Cerebellar nuclear complex (tissue), 1 donor: ENCODE measurements at places on chromosomes 7 and 10.

DNA sequence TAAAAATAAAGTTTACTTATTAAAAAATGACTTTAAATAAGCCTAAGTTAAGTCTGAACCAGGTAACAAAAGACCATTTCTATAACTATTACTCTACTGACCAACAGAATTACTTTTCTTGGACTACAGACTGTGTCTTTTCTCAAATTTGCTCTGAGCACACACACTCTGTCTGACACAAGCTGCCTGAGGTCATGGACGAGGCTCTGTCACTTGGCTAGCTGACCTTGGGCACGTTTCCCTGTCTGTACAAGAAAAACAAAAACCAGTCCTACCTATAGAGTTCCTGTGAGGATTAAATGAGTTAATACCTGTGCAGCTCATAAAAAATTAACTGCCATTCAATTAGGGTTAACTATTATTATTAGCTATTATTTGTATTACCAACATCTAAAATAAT lies 22.9 kb downstream of the ATE1 start:
- no peak for DNase-seq

DNA sequence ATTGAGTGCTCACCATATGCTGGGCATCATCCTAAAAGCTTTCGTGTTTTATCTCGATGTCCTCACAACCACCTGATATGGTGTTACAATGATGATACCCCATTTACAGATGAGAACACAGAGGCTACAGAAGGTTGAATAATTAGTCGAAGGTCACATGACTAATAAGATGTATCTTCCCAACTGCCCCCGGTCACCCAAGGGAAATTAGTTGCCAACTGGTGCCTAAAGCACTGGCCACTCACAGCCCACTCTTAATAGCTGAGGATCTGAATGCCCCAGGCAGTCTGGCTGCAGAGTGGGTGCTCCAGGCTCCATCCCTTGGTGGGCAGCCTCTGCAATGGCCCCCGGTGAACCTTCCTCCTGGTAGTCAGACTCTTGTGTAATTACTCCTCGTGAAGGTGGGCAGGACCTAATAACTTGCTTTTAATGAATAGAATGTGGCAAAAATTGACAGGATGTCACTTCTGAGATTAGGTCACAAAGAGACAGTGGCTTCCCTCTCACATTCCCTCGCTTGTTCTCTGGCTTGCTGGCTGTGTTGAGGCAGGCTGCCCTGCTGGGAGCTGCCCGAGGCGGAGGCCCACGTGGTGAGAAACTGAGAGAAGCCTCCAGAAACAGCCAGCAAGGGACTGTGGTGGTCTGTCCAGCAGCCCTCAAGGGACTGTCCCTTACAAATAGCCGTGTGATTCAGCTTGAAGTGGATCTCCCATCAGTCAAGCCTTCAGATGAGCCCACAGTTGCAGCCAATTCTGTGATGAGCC lies 109.4 kb downstream of the ARHGAP22 start:
- no peak for DNase-seq

GRCh38 chr7:47970761-47971160 lies 8.7 kb downstream of the HUS1 start:
- DNase-seq: no peak

DNA sequence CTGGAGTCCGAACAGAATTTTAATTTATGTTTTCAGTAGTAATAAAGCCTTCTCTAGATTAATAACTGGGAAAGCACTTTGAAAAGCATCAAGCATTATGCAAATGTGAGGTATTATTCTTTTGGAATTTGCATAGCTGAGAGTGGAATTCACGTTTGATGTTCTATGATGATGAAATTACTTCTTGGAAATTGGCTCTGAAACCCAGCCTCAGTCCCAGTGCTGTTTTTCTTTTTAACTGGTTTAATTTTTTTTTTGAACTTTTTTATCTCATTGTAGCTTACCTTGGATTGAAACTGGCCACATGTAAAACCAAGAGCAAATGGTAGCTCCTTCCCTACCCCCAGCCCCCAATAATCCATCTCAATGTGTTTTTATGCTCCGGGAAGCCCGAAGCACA lies 1.2 kb downstream of the TBXAS1 start:
- DNase-seq: no peak

- DNase-seq: no peak
Measured at GRCh38 chr7:2157473-2158279, 75.1 kb downstream of the MAD1L1 start.

DNA sequence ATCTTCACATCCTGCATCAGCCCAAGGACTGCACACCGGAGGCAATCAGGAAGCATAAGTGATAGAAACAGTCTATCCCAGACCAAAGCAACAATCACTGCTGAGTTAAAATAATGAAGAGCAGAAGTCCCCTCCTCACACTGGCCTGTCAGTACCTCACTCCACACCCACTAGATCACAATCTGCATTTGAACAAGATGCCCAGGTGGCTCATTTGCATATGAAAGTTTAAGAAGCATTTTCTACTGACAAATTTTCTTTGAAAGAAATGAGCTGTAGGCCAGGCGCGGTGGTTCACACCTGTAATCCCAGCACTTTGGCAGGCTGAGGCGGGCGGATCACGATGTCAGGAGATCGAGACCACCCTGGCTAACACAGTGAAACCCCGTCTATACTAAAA lies 77.4 kb downstream of the CUL2 start:
- no peak for DNase-seq

GRCh38 chr7:93194386-93194785 lies 31.9 kb downstream of the HEPACAM2 start:
- no peak for DNase-seq

- no peak for DNase-seq
Measured at GRCh38 chr10:52258799-52259425, 55.2 kb upstream of the DKK1 start.

- no peak for DNase-seq
Measured at GRCh38 chr10:121578965-121579364, 19.3 kb downstream of the FGFR2 start.

DNA sequence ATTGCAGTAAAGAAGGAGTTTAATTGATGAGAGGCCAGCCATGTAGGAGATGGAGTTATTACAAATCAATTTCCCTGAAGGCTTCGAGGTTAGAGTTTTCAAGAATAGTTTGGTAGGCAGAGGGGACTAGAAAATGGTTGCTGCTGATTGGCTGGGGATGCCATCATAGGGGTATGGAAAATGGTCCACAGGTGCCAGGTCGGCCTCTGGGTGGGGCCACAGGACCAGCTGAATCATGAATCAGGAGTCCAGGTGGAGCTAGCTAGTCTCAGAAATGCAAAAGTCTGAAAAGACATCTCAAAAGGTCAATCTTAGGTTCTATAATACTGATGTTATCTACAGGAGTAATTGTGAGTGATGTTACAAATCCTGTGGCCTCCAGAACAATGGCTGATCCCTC lies 714.0 kb upstream of the GHITM start:
- no peak for DNase-seq

- DNase-seq: no peak
Measured at GRCh38 chr10:110020265-110020664, 12.5 kb downstream of the ADD3 start.

DNA sequence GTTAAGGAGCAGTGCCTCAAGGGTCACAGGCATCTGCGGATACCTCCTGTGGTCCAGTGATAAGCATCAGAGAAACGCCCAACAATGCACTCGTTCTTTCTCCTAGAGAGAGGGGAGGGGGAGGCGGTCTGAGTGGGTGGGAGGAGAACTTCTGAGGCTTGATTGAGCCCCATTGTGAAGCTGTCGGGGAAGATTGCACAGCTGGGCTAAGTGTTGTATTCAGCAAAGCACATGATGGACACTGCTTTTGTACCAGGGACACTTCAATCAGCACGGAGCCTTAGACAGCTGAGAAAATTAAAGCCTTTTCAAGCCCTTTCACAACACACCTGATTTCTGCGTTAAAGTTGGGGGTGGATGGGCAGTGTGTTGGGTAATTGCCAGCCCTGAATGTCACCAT lies 230.3 kb upstream of the GHITM start:
- DNase-seq: no peak
